ENCODE measurements at places on chromosomes 2 and 18.

DNA sequence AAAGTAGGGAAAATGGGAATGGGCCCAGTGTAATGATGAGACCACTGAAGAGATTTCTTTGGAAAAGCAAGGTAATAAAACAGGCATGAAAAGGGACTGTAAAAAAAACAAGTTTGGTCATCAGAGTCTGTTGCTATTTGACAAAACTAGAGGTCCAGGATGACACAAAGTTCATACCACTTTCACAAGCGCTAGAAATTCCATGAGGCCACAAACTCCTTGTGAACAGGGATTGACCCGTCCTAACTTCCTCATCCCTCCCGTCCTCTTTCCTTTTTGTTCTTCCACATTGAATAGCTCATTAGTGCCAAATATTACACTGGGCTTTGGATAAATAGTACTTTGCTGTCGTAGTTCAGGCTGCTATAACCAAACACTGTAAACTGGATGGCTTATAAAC lies 188.8 kb upstream of the EPC2 start:
- DNase-seq = no peak

GRCh38 chr2:144085016-144085415 lies 434.9 kb downstream of the ZEB2 start:
- no peak for DNase-seq

DNA sequence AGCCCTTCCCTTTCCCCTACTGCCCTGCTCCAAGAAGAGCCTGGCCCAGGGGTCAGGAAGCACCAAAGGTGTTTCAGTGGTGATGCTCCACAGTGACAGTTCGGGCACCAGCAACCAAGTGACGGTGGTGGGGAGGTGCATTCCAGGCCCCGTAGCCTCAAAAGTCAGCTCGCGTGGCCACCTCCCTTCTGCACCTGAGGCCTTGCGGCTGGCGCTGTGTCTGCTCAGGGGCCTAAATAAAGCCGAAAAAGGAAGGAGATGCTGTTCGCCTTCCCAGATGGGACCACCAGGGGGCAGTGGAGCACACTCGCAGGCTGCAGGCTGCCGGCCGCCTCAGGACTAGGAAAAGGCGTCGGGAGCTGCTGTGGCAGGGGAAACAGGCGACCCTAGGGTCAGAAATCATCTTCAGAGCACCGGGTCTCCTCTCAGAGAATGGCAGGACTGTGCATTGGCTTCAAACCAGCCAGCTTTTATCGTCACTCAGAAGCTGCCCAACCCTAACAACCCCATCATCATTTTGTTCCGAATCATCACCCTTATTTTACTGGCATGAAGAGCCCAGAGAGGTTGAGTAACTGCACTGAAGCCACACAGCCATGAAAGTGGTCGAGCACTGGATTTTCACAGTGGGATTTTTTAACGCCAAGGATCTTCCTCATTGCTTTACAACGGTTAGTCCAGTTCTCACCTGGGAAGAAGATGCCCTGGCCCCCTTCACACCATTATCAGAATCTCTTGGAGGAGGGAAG lies 213.0 kb upstream of the CELF4 start:
- DNase-seq = peak; percentile 8

- no peak for DNase-seq
These were observed 19.2 kb upstream of the CAB39 start for GRCh38 chr2:230693411-230693810.

GRCh38 chr2:21821672-21822227 lies 698.0 kb downstream of the TDRD15 start:
- no peak for DNase-seq

DNA sequence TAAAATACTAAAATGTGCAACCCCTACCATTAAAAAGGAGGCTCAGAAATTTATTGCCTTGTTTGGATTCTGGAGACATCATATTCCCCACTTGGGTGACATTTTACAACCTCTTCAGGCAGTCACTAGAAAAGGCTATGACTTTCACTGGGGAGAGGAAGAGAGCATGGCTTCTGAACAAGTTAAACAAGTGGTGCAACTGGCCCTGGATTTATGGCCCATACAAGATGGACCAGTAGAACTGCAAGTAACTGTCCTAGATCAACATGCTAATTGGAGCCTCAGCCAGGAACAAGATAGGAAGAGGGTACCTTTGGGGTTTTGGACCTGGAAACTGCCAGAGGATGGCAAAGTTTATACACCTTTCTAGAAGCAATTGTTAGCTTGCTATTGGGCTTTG lies 4.0 kb upstream of the DSG2 start:
- no peak for DNase-seq

DNA sequence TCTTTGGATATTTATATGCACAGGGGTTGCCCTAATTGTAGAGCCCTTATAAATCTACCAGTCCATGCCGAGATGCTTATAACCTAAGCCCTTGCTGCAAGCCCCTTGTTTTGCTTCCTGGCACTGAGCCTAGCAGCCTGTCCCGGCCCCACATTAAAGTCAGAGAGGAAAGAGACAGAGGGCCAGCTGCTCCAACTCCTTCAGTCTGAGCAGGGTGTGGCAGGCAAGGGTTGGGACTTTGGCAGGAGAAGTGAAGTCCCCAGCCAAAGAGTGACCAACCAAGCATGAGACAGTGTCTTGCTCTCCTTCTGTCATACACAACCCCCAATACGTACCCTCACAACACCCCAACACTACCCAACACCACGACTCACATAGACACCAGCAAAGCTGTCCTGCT lies 54.7 kb upstream of the FZD7 start:
- DNase-seq = no peak

- DNase-seq = no peak
These were observed 9.1 kb downstream of the SMIM21 start for GRCh38 chr18:75418293-75419005.

GRCh38 chr2:8925411-8925810 lies 78.1 kb downstream of the MBOAT2 start:
- no peak for DNase-seq

GRCh38 chr2:28767337-28767736 lies 15.7 kb downstream of the PPP1CB start:
- DNase-seq = no peak

- no peak for DNase-seq
These were observed 33.9 kb downstream of the SOWAHC start for GRCh38 chr2:109648041-109648527.

DNA sequence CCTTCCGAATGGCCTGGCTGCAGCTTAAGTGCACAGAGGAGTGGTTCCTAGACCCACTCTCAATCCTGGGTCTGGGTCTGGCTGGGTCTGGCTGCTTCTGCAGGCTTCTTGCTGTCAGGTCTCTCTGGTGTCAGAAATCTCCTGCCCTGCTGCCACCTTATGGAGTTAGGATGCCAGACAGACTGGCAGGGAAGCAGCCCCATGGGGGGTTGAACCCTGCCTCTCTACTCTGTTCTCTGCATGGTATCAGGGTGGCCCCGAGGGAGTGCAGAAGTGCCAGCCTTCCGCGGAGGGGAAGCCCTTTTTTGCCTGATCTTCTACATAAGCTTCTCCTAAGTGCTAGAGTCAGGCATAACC lies 89.4 kb downstream of the ZCCHC2 start:
- DNase-seq = no peak

GRCh38 chr18:28718696-28719095 lies 541.8 kb upstream of the CDH2 start:
- DNase-seq = no peak

DNA sequence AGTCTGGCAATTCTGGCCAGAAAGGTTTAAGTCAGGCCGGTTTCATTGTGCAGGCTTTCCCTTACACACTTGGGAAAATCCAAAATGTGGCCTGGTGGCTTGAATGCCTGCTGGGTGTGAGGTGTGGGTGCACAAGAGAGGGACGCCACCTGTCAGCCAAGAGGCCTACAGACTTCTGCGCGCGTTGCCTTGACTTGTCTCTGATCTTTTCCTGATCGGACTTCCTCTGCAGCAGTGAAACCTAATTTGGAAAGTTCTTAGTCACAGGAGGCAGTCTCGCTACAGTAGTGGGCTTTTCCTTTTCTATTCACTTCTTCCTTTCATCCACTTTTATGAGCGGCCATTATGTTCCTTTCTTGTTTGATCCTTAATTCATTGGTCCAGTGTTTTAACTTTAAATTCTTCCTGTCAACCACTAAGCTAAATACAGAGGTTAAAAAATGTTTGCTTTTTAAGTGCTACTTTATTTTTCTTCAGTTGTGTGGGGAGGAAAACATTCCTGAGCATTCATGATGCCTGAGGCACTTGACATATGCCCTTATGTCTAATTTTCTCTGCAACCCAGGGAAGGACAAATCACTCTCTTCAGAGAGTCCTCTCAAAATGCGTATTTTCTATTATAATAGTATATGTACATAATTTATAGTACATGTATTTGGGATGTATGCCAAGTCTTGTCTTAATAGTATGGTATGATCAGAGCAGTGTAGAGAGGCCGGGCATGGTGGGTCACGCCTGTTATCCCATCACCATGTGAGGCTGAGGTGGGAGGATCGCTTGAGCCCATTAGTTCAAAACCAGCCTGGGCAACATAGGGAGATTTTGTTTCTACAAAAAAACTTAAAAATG lies 128.9 kb downstream of the WDSUB1 start:
- DNase-seq = no peak

- no peak for DNase-seq
These were observed 9.4 kb downstream of the MBD2 start for GRCh38 chr18:54215069-54215468.

DNA sequence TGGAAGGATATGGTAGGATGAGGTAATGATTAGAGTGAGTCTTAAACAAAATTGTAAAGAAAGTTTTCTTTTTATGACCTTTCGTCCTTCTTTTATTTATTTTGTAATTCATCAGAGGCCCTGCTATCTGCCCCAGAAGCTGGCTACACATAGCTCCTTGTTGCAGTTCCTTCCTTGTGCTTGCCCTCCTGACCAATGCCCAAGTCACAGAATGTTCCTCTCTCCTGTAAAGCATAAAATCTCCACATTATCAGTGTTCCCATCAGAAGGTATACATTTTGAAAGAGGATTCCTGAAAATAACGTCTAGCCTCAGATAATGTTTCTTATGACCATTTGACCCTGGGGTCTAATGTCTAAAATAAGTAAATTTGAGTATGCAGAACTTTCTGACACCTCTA lies 78.3 kb downstream of the RND3 start:
- DNase-seq = no peak

GRCh38 chr2:26299471-26300101 lies 46.4 kb upstream of the SELENOI start:
- peak; percentile 18 for DNase-seq

GRCh38 chr2:240229603-240230235 lies 89.3 kb upstream of the OTOS start:
- DNase-seq = no peak

DNA sequence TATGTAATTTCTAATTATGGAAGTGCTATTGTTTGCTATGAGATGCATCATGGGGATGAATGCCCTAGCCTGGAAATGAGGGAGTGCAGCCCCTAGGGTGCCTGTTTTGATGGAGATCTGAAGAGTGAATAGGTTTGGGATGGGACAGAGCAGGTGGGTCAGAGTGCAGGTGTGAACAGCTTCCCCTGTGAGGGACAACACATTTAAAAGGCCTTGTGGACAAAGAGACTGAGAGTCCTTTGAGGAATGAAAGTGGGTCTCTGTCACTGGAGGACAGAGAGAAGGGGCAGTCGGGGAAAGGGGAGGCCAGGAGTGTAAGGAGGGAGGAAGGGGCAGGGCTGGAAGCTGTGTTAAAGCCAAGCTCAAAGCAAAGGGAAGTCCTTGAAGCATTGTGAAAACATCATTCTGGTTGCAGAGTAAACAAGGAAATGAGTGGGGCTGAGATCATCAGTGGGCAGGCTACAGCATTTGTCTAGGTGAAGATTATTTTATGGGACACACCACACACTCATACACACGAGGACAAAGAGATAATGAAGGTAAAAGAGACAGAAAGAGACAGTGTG lies 877.6 kb downstream of the SLC4A3 start:
- no peak for DNase-seq

- DNase-seq = no peak
These were observed 60.6 kb downstream of the IL1R2 start for GRCh38 chr2:102052365-102052764.

DNA sequence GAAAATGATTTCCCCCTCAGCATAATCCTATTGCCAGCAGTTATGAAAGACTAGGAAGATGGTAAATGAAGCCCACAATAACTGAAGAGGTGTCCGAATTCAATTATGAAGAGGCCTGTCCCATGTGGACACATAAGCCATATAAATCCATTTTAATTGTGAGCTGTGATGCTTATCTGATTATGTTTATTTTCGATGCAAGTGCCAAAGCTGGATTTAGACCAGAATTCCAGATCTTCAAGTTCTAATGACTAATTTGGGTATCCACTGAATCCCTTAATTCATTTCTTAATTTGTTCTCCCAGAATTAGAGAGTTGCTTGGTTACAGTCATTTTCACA lies 24.5 kb downstream of the SPATS2L start:
- no peak for DNase-seq

- DNase-seq = no peak
These were observed 328.2 kb upstream of the CNTNAP5 start for GRCh38 chr2:123696799-123697410.

DNA sequence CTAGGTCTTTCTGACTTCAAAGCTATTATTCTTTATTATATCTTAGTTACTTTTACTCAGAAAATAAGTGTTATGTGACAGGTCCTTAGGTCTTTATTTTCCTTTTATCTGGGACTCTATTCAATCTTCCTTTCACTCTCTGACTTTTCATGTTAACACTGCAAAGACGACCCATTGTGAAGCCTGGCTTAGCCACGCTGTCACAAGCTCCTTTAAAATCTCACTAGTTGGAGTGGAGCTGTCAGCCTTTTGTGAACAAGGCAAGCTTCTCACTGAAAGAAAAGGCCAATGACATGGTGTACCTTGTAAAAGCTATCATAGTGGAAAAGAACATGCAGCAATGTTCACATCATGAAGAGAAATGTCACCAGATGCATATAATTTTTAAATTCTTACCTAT lies 1130.7 kb upstream of the FAM98A start:
- DNase-seq = no peak

DNA sequence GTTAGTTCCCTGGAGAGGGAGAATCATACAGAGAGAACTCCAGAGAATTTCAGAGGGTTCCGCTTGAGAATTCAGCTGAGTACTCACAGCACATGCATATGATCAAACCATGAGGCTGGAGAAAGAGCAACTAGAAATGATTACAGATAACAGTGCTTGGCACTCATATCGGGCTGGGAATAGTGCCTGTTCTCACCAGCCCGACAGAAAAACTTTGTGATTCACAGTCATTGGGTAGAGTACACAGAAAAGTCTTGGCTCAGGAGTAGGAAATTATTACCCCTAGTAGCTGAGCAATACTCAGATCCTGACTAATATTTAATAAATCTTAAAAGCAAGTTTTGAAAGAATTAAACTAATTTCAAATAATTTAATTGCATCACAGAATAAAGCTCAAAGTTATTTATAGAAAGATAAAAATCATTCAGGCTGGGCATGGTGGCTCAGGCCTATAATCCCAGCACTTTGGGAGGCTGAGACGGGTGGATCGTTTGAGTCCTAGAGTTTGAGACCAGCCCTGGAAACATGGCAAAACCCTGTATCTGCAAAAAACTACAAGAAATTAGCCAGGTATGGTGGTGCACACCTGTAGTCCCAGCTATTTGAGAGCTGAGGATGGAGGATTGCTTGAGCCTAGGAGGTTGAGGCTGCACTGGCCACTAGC lies 6.8 kb downstream of the WDPCP start:
- DNase-seq = no peak

- peak; percentile 6 for DNase-seq
These were observed 10.3 kb upstream of the DYTN start for GRCh38 chr2:206728277-206729199.

- DNase-seq = no peak
These were observed 201.9 kb downstream of the CLIP4 start for GRCh38 chr2:29317077-29317517.

All from stimulated activated CD4-positive, alpha-beta T cell treated with anti-CD3 and anti-CD28 coated beads, Interleukin-4, amount 100 ng/mL, for 24 hours (primary cell).